ENCODE measurements at places on chromosomes 12 and 14. TPM values are rescaled to one million over a fixed set of nuclear protein-coding genes. Genes with fewer than 3 reads are reported as not detected.

DNA sequence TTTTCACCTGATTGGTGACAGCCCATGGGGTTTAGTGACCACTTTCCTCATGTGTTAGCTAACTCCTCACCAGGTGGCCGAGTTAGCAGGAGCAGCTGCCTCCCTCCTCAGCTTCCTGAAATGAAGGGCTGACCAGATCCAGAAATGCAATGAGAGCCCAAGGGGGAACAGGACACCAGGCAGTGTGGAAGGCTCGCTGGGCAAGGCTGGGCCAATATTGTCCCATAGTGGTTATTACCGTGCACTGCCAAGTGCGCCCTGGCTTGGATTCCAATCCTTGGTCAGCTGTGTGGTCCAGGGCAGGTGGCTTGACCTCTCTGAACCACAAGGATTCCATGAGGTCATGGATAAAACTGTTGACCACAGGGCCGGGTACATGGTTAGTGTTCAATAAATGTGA, 3.6 kb upstream of the HSPB8 start:
- DNase-seq = no peak

DNA sequence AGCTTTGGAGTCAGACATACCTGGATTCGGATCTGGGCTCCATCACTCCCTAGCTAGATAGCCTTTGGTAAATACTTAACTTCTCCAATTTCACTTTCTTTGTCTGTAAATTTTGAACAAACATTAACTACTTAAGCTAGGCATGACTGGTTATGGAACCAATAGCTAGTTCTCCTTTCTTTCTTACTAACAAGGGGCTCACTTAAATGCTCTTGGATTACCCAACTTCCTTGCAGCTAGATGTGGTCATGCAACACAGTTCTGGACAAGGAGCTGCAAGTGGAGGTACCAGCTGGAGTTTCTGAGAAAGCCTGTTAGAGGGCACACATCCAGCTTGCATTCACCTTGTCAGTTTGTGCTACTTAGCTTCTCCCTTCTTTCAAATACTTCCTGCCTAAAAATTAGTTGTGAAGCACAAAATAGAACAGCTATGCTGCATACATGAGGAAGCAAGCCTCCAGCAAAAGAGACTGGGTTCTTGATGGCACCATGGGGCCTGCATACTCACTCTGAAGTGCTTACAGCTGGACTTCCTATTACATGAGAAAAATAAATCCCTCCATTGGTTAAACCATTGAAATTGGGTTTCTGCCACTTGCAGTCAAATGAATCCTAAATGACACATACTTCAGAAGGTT, 210.1 kb upstream of the EEA1 start:
- no peak for DNase-seq

- DNase-seq = no peak
Measured at GRCh38 chr12:52070185-52070925, 577 bp downstream of the ATG101 start.

GRCh38 chr14:102474934-102475333, 34.6 kb downstream of the ANKRD9 start:
- DNase-seq = peak; percentile 62

GRCh38 chr12:67671419-67671818, 22.9 kb downstream of the DYRK2 start:
- no peak for DNase-seq

- DNase-seq = no peak
Measured at GRCh38 chr12:52965337-52965731, 16.4 kb downstream of the KRT18 start.

GRCh38 chr14:64733321-64733720, 29.1 kb downstream of the PLEKHG3 start:
- no peak for DNase-seq

DNA sequence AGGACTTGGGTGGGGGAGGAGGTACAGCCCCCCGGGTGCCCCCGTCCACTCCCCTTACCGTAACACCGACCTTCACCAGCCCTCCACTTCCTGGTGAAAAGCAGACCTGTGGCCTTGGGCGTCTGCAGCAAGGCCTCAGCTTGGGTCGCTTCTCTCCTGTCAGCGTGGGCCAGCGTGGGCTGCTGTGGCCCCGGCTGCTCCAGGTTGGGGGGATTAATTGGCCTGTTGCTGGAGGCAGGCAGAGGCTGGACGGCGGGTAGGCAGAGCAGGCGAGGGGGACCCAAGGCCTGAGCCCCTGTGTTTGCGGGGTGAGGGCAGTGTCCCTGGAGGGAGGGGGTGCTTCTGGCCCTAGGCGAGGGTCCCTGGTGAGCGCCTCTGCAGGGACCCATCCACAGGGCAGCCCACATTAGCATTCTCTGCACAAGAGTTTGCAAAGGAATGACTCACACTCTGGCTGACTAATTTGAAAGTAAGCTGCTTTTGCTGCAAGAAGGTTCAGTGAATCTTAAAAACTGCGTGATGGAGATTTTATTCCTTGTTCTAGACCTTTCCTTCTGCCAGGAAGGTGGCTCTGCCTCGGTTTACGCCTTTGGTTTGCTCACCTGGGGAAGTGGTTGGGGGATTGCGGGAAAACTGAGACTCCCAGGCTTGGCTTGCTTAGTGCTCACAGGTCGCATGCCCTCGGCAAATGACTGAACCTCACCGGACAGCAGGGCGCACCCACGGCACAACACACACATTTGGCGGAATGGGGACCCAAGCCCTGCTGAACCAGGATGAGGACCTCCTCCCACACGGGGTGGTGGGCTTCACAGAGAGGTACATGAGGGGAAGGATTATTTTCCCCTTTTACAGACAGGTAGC, 37.9 kb upstream of the DLK1 start:
- no peak for DNase-seq

DNA sequence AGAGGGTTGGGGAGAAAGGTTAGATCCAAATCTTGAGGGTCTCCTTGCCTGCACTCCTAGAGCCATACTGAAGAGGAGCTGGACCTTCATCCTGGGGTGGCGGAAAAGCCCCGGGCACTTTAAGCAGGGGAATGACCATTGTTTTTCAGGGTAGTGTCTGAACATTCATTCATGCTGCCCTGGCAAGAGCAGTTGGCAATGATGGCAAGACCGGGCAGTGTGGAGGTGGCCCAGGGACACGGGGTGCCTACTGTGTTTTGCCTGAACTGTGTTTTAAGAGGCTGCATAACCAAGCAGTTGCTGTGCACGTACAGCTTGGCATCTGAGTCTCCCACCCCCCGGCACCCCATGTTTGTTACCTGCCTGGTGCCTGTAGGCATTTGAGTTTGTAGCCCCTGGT, 14.7 kb downstream of the TPCN1 start:
- DNase-seq = no peak

GRCh38 chr14:32693114-32693513, 245.6 kb upstream of the NPAS3 start:
- no peak for DNase-seq

- no peak for DNase-seq
Measured at GRCh38 chr14:101235335-101236103, 325.8 kb upstream of the DIO3 start.

DNA sequence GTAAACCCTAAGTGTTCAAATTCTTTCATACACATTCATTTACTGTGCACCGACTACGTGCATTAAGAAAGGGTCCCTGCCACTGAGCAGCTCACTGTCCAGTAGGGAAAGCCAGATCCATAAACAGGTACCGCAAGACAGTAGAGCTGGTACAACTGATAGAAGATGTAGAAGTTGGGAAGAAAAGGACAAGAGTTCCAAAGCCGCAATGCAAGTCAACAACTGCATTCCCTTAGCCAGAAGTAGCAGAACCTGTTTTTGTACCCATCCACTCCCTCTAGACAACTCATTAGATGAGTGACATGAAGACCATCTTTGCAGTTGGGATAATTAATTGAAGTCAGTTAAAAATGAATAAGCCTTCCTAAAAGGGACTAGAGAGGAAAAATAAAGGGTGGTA, 1.3 kb downstream of the SENP1 start:
- no peak for DNase-seq

GRCh38 chr12:116314477-116314876, 37.0 kb upstream of the MED13L start:
- no peak for DNase-seq

GRCh38 chr12:559208-559905, 99.6 kb downstream of the B4GALNT3 start:
- DNase-seq = no peak

GRCh38 chr12:102016472-102016871, 45.3 kb downstream of the WASHC3 start:
- DNase-seq = no peak

DNA sequence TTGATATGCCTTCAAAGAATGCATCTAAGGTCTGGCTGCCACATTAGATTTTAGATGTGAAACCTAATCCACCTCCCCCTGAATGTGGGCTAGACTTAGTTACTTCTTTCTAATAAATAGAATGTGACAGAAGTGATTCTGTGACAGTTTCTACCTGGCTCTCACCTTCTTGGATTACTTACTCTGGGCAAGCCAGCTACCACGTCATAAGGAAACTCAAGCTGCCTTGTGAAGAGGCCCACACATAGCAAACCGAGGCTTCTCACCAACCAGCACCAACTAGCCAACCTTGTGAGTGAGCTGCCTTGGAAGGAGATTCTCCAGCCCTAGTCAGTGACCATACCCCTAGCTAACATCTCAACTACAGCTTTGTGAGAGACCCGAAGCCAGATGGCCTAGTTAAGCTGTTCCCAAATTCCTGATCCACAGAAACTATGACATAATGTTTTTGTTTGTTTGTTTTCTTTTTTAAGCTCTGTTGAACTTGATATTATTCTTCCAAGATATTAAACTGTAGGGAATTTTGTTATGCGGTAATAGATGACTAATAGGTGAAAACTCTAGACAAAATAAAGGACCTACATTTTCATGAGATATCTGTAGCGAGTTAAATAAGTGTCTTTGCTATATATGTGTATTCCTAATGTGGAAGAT, 6.2 kb downstream of the GPR19 start:
- DNase-seq = no peak

DNA sequence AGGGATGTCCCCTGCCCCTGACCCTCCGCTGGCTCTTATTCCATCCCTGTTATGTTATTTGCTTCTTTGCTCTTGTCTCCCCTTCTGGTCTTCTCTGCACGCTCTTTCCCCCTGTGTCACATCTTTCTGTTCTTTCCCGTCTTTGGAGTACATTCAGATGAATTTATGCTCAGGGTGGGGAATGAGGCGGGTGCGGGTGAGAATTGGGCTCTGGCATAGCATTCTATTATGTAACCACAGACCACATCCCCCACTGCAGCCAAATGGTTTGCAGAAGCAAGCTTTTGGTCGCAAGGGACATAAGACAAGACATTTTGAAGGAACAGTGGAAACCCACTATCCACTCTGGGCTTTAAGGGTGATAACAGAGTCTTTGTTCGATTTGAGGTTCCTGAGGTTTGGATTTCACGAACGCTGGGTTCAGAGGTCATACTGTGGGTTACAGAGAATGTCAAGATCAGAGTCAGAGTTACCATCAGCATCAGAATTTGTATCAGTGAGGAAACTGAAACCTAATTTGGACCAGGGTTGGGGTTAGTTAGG, 3.8 kb downstream of the ENDOU start:
- DNase-seq = no peak

- DNase-seq = no peak
Measured at GRCh38 chr12:56046027-56046780, 4.5 kb downstream of the RPS26 start.

DNA sequence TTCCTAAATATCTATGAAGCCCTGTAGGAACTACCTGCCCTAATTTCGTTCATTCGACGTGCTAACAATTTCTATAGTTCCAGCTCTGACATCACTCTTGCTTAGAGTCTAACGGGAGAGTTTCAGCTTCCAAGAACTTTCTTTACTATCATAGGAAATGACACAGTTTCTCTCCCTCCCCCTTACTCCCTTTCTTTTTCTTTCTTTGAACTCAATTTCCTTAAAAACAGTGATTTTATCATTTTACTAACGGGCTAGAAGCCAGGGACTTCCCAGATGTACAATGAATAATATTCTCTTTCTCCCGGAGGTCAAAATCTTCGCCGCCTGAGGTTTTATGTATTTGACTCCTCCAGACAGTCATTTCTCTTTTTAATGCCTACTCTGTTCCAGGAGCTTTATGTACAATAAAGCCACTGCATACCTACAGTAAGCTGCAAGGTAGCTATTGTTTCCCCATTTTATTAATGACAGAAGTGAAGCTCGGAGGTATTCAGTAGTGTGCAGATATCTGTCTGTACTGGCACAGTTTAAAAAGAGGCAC, 15.7 kb downstream of the SMCO2 start:
- no peak for DNase-seq

- no peak for DNase-seq
Measured at GRCh38 chr14:38212111-38212510, 4.4 kb downstream of the SSTR1 start.

DNA sequence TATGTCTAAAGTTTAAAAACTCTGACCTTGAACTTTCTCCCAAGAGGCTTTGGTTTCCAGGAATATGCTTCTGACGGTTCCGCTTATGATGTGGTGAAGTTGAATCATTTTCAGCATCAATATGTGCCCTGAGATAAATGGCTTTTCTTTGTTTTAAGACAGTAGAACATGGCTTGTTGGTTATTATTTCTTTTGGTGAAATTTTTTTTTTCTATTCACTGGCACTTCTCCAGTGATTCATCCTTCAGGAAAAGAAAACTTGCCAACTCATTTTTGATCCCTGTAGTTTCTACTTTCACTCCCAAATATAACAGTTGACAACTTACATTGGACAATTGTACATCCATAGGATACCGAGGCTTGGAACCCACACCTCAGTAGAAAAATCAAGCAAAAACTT, 1301.2 kb upstream of the FLRT2 start:
- DNase-seq = no peak

GRCh38 chr12:60335745-60336144, 739.9 kb downstream of the SLC16A7 start:
- no peak for DNase-seq

- DNase-seq = no peak
Measured at GRCh38 chr12:129208566-129208965, 355.3 kb downstream of the GLT1D1 start.

DNA sequence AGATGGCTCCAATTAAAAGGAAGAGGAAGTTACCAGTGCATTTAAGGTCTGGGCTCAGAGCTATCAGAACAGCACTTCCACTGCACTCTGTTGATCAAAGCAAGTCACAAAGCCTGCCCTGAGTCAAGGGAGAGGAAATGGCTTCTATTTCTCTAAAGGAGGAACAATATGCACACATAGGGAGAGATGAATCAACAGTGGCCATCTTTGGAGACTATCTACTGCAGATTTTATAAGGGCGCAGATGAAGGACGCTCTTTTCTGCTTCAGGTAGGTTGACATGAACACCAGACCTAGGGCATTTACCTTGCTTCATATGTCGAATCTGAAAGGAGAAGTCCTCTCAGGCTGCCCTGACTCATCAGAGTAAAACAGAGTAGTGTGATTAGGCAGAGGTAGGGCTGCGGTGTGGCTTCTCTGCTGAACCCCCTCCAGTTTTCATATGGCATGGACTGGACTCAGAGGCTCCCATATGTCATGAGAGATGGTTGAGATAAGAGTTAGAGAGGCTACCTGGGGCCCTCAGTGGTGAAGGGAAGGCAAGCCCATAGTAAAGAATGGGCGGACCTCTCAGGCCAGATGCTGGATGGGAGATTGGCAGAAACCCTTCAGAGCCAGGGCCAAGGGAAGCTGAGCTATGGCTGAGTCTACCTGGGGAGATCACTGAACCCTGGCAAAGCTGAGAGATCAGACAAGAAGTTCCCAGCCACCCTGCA, 84.4 kb downstream of the ARF6 start:
- no peak for DNase-seq

OR4M1 gene
- not detected for total RNA-seq

SLC25A21 gene
- 1.4 TPM for total RNA-seq

SLC6A12 gene
- total RNA-seq = 5.1 TPM

IL26 gene
- not detected for total RNA-seq

CLEC14A gene
- total RNA-seq = 10.5 TPM

EGLN3 gene
- total RNA-seq = 50.8 TPM

NEUROD4 gene
- total RNA-seq = not detected

LPAR5 gene
- total RNA-seq = 12.0 TPM

RIN3 gene
- total RNA-seq = 32.9 TPM

FITM1 gene
- total RNA-seq = 0.79 TPM

All from mucosa of descending colon (tissue), 3 donors.